ENCODE measurements at places on chromosomes 7 and 10. TPM values are rescaled to one million over a fixed set of nuclear protein-coding genes. Genes with fewer than 3 reads are reported as not detected.
A peak's percentile ranks its signal among the peaks of the same experiment; 100 is the strongest.

DNA sequence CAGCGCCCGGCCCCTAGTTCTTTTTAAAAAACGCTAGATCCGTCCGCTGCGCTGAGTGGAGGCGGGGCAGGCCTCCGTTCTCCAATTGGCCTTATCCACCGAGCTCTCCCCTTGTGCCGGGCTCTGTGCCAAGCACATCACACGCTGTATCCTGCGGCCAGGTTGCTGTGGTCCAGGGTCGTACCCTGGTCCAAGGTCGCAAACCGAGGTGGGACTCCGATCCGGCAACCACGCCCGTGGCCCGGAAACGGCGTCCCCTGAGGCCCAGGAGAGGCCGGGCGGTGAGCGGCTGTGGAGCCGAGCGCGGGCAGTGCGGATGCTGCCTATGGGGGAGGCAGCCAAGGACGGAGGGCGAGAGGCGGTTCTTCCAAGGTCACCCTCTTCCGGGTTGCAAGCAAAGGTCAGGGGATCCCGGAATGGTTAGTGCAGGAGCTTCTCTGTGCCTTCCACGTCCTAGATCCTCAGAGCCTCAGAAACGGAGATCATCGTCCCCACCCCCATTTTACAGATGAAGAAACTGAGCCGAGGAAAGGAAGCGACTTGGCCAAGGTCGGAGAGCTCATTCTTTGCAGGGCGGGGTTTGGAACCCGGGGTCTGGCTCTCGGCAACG, 72.4 kb upstream of the LRRC4 start:
- H3K4me3 ChIP-seq = peak overlapping the region; percentile 61
- peak; percentile 52 for DNase-seq
- H3K27me3 ChIP-seq = peaks cover 59% of the 10 kb centered on the region
- H3K36me3 ChIP-seq = no peaks in the 10 kb centered on the region
- peaks cover 14% of the 10 kb centered on the region for H3K4me1 ChIP-seq

DNA sequence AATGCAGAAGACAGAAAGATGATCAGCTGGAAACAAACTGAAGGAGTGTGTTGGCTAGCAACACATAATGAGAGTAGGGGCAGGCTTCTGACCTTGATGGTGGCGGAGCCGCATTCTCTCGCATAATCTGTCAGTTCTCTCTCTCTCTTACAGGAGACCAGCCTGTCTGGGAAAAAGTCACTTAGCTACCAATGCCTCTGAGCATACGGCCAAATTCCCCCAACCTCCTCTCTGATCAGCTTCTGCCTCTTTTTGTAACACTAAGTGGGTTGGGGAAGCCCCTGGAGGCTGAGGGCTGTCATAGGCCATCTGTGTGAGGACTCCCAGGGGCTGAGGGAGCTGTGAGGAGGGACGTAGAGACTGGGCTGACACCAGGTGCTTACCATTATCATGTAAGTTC, 104.6 kb downstream of the HIPK2 start:
- no peak for DNase-seq
- no peaks in the 10 kb centered on the region for H3K36me3 ChIP-seq
- H3K4me3 ChIP-seq = no peak overlapping the region
- no peaks in the 10 kb centered on the region for H3K27me3 ChIP-seq
- H3K4me1 ChIP-seq = peaks cover 38% of the 10 kb centered on the region
- peak overlapping the region; percentile 75 for H3K27ac ChIP-seq

The ZNF804B gene
- not detected for total RNA-seq

DNA sequence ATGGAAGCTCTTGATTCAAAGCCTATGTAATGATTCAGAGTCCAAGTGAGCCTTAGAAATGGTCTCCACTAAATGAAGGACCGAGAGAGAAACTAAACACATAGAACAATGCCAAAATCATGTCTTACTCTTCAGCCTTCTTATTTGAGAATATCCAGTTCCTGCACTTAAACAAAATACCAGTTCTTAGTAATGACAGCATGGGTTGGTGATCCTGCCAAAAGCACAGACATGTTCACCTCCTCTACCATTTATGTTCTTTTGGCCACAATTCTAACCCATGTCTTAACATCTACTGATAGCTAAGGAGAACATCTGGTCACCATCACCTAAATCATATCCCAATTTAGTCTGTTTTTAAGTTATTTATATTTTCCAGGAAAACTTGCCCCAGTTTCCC, 239.6 kb upstream of the PTN start:
- H3K27me3 ChIP-seq = no peaks in the 10 kb centered on the region
- H3K4me3 ChIP-seq = no peak overlapping the region
- no peak for DNase-seq
- no peak overlapping the region for H3K27ac ChIP-seq
- H3K36me3 ChIP-seq = no peaks in the 10 kb centered on the region

- DNase-seq = no peak
- no peak overlapping the region for H3K4me3 ChIP-seq
- peaks cover 5% of the 10 kb centered on the region for H3K36me3 ChIP-seq
- no peaks in the 10 kb centered on the region for H3K4me1 ChIP-seq
- H3K27ac ChIP-seq = no peak overlapping the region
These were observed 52.6 kb downstream of the TRUB1 start for GRCh38 chr10:114990586-114990985.

The VSTM2A gene
- total RNA-seq = not detected

- no peak overlapping the region for H3K4me3 ChIP-seq
- H3K27ac ChIP-seq = no peak overlapping the region
- H3K36me3 ChIP-seq = no peaks in the 10 kb centered on the region
- no peak for DNase-seq
- peaks cover 6% of the 10 kb centered on the region for H3K27me3 ChIP-seq
These were observed 84.6 kb upstream of the GHITM start for GRCh38 chr10:84054743-84055142.

GRCh38 chr7:90607196-90607595, 11.1 kb downstream of the CDK14 start:
- peaks cover 27% of the 10 kb centered on the region for H3K4me1 ChIP-seq
- H3K4me3 ChIP-seq = no peak overlapping the region
- no peaks in the 10 kb centered on the region for H3K27me3 ChIP-seq

The ZPBP gene
- not detected for total RNA-seq

- H3K4me3 ChIP-seq = no peak overlapping the region
- H3K36me3 ChIP-seq = no peaks in the 10 kb centered on the region
- H3K27ac ChIP-seq = no peak overlapping the region
- peaks cover 16% of the 10 kb centered on the region for H3K4me1 ChIP-seq
- H3K27me3 ChIP-seq = no peaks in the 10 kb centered on the region
These were observed 15.8 kb downstream of the MAT1A start for GRCh38 chr10:80273523-80274170.

DNA sequence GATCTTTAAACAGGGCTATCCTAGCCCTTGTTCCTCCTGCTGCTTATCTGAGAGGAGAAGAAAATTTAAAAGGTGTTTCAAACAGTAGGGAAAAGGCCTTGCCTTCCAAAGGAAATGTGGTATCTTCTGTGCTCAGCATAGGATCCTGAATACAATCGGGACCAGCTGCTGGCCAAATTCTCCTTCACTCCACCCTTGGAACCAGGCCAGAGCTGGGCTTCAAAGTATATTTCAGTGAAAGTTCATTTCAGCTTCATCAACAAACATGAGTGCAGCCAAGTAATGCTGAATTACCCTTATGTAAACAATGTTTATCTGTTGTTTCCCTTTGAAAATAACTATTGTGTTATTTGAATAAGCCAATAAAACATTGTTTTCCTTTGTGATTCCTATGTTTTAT, 146.5 kb upstream of the MEOX2 start:
- peak overlapping the region; percentile 67 for H3K27ac ChIP-seq
- H3K4me1 ChIP-seq = peaks cover 53% of the 10 kb centered on the region
- no peaks in the 10 kb centered on the region for H3K36me3 ChIP-seq
- no peak overlapping the region for H3K4me3 ChIP-seq
- peak; percentile 70 for DNase-seq

GRCh38 chr10:13113544-13113943, 13.6 kb downstream of the OPTN start:
- peaks cover 45% of the 10 kb centered on the region for H3K4me1 ChIP-seq
- DNase-seq = no peak
- no peak overlapping the region for H3K4me3 ChIP-seq
- peak overlapping the region; percentile 56 for H3K27ac ChIP-seq
- peaks cover 80% of the 10 kb centered on the region for H3K36me3 ChIP-seq
- H3K27me3 ChIP-seq = no peaks in the 10 kb centered on the region

DNA sequence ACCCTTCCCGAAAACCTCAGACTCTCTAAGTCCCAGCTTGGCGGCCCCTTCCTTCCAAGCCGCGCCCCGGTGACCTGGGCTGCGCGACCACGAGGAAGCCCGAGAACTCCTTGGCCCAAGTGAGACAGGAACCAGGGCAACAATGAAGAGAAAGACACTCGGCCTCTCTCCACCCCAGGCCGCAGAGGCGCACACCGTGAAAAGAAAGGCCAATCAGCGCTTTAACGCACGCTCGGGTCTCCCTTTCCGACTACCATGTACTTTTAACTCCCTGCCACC, 166.4 kb upstream of the PPP1R3A start:
- H3K27me3 ChIP-seq = peaks cover 98% of the 10 kb centered on the region
- peak overlapping the region; percentile 74 for H3K4me3 ChIP-seq
- H3K27ac ChIP-seq = peak overlapping the region; percentile 84
- DNase-seq = no peak
- no peaks in the 10 kb centered on the region for H3K36me3 ChIP-seq
- peaks cover 48% of the 10 kb centered on the region for H3K4me1 ChIP-seq

GRCh38 chr10:91864099-91864498, 45.2 kb downstream of the FGFBP3 start:
- no peak overlapping the region for H3K27ac ChIP-seq
- peaks cover 52% of the 10 kb centered on the region for H3K36me3 ChIP-seq
- no peaks in the 10 kb centered on the region for H3K4me1 ChIP-seq
- H3K4me3 ChIP-seq = no peak overlapping the region

DNA sequence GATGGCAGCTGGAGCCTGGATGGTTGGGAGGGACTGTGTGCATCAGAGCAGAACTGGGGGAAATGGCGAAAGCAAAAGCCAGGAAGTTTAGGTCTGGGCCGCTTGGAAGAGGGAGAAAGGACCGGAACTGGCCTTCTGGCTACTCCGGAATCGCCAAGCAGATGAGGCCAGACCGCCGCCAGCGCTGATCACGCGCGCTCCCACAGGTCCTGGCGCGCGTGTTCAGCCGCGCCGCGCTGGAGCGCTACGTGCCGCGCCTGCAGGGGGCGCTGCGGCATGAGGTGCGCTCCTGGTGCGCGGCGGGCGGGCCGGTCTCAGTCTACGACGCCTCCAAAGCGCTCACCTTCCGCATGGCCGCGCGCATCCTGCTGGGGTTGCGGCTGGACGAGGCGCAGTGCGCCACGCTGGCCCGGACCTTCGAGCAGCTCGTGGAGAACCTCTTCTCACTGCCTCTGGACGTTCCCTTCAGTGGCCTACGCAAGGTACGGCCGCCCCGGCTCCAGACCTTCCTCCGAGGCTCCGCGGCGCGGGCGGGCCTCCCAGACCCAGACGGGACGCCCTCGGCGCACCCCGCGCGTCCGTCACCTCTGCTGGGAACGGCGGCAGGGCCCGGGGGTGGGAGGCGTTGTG, 2.0 kb downstream of the CYP26C1 start:
- H3K27ac ChIP-seq = no peak overlapping the region
- H3K4me1 ChIP-seq = peaks cover 45% of the 10 kb centered on the region
- peak overlapping the region; percentile 54 for H3K4me3 ChIP-seq

DNA sequence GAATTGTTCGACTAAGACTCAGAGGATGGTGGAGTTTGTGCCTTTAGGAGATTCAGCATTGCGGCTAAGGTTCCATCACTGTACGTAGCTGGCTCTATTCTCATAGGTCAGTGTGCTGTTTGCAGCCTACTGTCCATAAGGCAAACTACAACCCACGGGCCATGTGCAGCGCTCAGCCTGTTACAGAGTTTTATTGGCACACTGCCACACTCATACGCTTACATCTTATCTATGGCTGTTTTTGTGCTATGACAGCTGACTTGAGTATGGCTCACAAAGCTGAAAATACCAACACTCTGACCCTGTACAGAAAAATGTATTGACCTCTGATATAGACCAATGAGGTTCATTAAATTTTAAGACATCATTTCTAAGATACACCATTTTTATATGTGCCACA, 114.5 kb downstream of the ARID5B start:
- DNase-seq = no peak
- no peaks in the 10 kb centered on the region for H3K36me3 ChIP-seq
- H3K4me1 ChIP-seq = peaks cover 49% of the 10 kb centered on the region
- H3K4me3 ChIP-seq = no peak overlapping the region

GRCh38 chr7:1624999-1625927, 44.8 kb upstream of the ELFN1 start:
- H3K4me3 ChIP-seq = no peak overlapping the region
- DNase-seq = no peak
- H3K36me3 ChIP-seq = no peaks in the 10 kb centered on the region
- no peak overlapping the region for H3K27ac ChIP-seq
- H3K27me3 ChIP-seq = peaks cover 17% of the 10 kb centered on the region

DNA sequence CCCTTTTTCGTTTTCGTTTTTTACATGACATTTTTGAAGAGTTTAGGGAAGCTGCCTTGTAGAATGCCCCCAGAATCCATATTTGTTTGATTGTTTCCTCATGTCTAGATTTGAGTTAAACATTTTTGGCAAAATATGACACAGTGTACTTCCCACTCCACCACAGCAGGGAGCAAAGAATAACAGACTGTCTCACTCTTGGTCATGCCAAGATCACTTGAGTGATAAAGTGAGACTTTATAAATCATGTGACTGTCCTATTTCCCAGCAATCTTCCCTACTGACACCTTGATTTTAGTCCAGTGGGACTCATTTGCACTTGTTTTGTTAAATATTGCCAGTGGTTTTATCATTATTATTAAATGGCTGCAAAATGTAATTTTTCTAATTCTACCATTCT, 44.4 kb upstream of the USP6NL start:
- no peaks in the 10 kb centered on the region for H3K36me3 ChIP-seq
- H3K4me1 ChIP-seq = no peaks in the 10 kb centered on the region
- H3K27me3 ChIP-seq = peaks cover 13% of the 10 kb centered on the region
- DNase-seq = no peak

GRCh38 chr10:34151931-34152330, 663.2 kb downstream of the PARD3 start:
- H3K4me3 ChIP-seq = no peak overlapping the region
- DNase-seq = no peak
- no peaks in the 10 kb centered on the region for H3K4me1 ChIP-seq
- no peaks in the 10 kb centered on the region for H3K36me3 ChIP-seq
- H3K27ac ChIP-seq = no peak overlapping the region

The CFTR gene
- total RNA-seq = 0.11 TPM

All from left ventricle myocardium inferior (tissue), 1 donor.